SJCRH30 (cell line): ENCODE measurements at places on chromosomes 13 and 19.

GRCh38 chr13:51370116-51370515 lies 30.6 kb downstream of the SERPINE3 start:
- DNase-seq = no peak

GRCh38 chr19:36058481-36059179 lies 3.9 kb downstream of the WDR62 start:
- no peak for DNase-seq

GRCh38 chr19:1471515-1472160 lies 7.4 kb downstream of the C19orf25 start:
- DNase-seq = no peak

- no peak for DNase-seq
These were observed 34.4 kb downstream of the VSTM1 start for GRCh38 chr19:54029301-54029700.

DNA sequence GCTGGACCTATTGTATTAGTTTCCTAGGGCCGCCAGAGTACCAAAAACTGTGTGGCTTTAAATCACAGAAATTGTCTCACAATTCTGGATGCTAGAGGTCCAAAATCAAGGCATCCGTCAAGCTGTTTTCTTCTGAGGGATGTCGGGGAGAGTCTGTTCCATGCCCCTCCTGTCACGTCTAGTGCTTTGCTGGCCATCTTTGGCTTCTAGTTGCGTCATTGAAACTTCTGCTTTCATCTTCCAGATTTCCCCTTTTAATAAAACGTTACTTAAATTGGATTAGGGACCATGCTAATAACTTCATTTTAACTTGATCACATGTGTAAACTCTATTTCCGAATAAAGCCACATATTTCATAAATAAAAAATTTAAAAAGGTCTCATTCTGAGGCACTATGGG lies 47.5 kb downstream of the TRPM4 start:
- DNase-seq = no peak

GRCh38 chr13:60275208-60275607 lies 111.5 kb upstream of the DIAPH3 start:
- DNase-seq = no peak

DNA sequence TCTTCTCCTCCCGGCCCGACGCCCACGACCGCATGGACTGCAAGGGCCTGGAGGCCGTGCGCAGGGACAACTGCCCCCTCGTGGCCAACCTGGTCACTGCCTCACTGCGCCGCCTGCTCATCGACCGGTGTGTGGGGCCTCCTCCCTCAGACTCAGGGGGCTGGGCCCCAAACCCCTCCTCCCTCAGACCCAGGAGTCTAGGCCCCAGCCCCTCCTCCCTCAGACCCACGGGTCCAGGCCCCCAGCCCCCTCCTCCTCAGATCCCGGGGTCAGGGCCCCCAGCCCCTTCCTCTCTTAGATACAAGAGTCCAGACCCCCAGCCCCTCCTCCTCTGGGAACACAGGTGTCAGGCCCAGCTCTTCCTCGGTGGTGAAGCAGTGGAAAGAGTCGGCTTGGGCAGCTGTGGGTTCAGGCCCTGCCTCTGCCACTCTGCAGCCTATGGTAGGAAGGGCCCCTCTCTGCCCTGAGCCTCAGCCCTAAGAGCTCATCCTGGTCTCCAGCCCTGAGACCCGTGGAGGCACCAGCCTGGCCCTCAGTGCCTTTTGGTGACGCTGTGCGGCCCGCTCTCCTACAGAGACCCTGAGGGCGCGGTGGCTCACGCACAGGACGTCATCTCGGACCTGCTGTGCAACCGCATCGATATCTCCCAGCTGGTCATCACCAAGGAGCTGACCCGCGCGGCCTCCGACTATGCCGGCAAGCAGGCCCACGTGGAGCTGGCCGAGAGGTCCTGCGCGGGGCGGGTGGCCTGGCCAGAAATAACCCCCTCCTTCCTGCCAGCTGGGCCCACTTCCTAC lies 3.7 kb upstream of the SPIB start:
- DNase-seq = no peak

DNA sequence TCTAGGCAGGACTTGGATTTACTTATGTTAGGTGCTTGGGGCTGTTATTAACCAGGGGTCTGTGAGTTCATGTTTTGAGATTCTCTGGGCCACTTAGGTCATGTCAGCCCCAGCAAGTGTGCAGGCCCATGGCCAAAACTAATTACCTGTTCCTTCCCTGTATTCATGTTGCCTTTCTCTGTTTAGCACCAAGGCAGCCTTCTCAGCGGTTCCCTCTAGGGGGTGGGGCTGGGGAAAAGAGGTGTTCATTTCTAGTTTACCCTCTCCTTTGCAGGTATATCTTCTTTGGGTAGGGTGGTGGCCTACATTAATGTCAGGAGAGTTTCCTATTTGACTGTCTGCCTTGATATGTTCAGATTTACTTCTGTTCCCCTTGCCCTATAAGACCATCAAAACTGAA lies 61.7 kb downstream of the PDS5B start:
- no peak for DNase-seq

DNA sequence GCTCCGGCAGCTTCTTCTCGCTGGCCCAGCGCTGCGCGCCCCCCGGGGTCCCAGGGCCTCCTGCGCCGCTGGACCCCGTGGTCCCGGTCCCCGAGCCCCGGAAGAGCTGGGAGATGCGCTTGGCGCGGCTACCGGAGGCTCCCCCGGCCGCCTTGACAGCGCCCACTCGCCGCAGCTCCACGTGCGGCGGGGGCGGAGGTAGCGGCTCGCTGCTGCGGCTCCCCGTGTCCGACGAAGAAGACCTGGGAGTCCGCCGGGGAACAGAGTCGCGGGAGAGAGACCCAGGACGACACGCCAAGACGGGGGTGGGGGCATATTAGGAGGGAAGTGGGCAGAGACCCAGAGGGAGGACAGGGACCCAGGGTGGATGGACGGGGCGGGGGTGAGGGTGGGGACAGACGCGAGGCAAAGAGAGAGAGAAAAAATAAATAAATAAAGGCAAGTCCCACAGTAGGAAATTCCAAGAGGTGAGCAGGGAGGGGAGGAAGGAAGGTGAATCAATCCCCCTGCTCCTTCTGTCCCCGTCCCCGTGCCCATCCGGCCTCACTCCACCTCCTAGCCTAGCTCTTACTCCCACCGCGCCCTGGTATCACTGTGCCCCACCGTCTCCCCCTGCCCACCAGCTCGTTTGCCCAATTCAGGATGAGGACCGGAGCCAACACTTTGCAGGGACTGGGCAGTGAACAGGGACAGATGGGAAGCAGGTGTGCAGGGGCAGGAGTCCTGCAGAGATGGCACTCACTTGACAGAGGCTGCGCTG lies 826 bp downstream of the RASIP1 start:
- no peak for DNase-seq

DNA sequence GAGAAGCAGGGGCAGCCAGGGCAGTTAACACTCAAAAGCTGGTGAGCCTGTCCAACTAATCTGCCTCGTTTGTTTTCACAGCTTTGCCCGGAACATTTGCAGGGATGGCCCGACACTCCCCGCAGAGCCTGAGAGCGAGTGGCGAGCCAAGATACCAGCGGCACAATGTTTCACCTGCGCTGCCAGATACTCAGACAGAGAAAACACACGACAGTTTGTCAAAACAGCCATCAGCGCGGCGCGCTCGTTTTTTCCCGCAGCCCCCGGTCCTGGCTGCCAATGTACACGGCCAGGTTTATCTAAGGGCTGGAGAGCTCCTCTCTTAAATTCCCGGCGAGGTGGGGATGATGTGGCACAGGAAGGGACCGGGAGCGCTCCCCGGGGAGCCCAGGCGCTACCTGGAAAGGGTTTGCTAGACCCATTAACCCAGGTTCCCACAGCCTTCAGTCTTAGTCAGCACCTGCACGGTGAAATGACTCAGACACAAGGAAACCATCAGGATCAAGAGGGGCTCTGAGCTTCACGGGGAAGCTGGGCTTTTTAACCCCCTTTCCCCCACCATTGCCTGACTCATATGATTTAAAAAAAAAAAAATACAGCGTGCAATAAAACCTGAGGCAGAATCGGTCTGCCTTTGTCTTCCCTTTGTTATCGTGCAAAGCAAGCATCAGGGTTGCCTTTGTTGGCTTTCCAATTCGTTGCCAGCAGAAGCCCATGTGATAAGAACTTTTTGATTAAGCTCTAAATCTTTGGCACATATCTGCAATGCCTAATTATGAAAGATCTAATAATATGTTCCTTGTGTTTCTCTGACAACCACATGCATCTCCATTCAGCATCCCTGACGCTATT lies 186.2 kb downstream of the EFNB2 start:
- no peak for DNase-seq

- no peak for DNase-seq
These were observed 543.1 kb upstream of the SLITRK5 start for GRCh38 chr13:87128036-87128435.
